ENCODE measurements at places on chromosomes 5 and 9.

DNA sequence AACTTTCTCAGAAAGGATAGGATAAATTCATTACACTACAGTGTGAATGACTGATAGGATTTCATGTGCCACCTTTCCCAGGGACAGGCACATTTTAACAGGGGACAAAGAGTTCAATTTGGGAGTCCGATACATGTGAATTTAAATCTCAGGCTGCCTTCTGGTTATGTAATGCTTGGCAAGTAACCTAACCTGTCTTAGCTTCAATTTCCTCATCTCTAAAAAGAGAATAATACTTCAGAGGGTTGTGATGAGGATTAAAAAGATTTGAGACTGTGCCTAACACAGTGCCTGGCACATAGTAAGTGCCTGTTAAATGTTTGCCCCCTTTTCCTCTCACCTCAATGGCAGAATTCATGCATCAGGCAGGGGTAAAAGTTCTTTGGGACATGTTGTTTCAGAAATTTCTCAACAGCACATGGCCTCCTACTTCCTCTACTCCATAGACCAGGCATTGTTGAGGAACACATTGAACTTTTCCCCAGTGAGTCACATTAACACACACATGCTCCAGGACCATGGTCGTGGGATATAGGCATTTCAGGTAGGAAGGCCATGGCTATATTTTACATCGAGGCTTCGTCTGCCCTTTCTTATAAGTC is 94.6 kb upstream of the EGFLAM start:
- no peak for DNase-seq

- no peak for DNase-seq
Measured at GRCh38 chr5:174329738-174330137, 284.2 kb downstream of the NSG2 start.

DNA sequence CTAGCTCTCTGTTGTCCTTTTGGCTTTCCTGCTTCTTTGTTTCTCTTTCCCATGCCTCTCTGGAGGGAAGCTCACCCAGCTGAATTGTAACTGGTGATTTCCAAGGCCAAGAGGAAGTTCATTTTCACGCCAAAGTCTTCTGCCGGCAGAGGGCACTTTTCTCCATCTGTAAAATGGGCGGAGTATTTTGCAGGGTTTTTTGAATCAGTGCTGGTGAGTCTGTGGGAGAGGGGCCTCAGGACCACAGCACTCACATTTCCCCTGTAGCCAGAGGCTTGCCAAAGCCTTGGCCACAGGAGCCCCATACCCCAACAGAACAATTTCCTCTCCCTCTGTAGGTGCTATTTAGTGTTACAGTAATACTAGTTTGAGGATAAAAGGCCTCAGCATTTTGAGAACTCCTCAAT is 42.3 kb upstream of the MATR3 start:
- DNase-seq: peak; percentile 81

- DNase-seq: no peak
Measured at GRCh38 chr9:70255486-70255885, 3.3 kb upstream of the SMC5 start.

GRCh38 chr5:102622262-102622661 is 123.5 kb upstream of the SLCO6A1 start:
- no peak for DNase-seq

DNA sequence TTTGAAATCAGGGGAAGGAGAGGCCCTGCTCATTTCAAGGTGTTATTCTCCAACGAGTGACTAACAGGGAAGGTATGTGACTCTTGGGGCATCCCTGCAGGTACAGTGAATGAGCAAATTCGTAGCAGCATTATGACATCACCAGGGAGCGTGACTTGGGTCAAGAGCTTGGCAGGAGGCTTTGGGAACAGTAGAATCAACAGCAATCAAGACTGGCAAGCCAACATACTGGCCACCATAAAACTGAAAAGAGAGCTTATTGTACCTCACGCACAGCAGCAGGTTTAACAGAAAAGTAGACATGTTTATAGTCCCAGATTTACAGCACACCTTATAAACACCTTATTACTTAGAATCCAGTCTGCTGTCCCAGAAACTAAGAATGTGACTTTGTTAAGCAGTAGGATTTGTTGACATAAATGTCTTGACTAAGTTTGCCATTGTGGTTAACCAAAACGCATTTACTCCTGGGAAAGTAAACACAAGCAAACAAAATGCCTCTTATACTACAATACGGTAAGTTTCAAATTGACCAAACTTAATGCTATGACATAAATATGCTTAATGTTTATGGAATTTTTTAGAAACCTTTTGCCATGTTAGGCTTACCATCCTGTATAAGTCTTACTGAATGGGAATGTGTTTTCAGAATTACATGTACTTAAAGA is 297.8 kb downstream of the NPR3 start:
- DNase-seq: no peak

- DNase-seq: no peak
Measured at GRCh38 chr5:168778536-168778935, 199.4 kb upstream of the PANK3 start.

- peak; percentile 79 for DNase-seq
Measured at GRCh38 chr9:113963017-113963620, 87.0 kb downstream of the ZNF618 start.

GRCh38 chr9:26950521-26950920 is 3.5 kb upstream of the PLAA start:
- no peak for DNase-seq

GRCh38 chr5:96627792-96628398 is 34.3 kb upstream of the CAST start:
- peak; percentile 62 for DNase-seq

DNA sequence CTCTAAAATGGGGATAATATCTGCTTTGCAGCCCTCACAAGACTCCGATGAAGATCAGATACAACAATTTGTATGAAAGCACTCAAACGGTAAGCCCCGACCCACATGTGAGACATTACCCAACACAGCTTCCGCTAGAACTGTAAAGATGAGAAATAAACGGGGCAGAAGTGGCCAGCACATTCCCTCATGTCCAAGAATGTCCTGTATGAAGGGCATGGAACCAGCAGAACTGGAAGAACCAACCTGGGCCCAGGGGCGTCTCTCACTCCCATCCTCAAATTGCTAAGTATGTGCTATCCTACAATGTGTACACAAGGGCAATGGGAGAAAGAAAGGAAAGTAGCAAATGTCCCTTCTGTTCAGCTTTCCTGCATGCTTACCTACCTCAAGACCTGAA is 33.0 kb downstream of the CCDC125 start:
- DNase-seq: no peak

- DNase-seq: no peak
Measured at GRCh38 chr5:145479857-145480256, 355.3 kb downstream of the PRELID2 start.

DNA sequence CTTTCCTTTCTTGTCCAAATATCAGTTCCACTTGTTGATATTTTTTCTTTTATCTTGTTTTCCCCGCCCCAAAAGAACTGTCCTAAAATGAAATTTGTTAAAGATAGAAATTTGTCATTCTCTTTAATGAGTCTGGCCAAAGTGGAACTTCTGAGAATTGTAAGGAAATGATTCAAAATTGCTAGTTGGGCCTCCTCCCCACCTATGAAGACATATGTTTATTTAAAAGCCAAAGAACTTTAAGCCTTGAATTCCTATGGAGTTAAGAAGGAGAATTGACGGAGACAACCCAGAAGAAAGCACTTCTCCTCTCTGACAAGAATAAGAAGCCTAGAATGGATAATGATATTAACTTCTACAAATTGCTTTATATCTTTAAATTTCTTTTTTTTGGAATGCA is 59.1 kb upstream of the ALDH1A1 start:
- DNase-seq: no peak

GRCh38 chr5:126520593-126520953 is 74.4 kb downstream of the ALDH7A1 start:
- DNase-seq: no peak

DNA sequence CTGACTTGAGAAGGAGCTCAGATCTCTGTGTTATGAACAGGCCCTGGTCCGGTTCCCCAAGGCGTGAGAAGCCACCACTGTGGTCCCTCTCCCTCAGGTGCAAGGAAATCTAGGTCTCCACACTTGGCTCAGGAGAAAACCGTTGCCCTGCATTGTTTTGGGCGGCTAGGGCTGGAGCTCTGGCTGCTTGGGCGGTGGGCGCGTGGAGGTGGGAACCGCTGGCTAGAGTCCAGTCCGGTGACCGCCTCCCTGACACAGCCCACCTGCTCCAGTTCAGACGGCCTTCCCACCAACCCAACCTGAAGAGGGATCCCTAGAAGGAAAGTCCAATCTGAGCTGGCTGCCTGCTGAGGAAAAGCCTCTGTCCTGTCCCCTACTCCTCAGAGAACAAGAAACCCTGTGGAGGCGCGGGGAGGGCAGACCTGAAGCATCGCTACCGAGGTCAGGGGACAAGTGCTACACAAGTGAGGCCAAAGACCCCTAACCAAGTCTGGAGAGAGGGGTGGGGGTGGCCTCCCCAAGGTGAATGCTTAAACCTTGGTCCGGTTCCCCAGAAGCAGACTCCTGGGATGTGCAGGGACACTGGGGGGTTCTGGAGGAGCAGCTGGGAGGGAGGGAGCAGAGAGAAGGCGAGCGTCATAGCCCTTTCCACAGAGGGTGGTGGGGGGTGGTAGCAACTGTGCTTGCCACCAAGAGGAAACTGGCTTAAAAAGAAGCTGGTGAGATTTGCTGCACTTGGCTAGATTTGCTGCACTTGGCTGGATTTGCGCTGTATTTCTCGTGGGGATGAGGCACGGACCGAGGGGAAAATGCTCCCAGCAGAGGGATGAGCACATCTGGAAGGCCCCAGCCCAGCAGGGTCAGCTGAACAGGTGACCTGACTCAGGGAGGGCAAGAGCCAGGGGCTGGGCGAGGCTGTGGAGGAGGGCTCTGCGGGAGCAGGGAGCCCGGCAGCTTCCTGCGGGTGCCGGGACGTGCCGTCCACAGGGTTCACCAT is 65.2 kb downstream of the RAPGEF1 start:
- DNase-seq: no peak

GRCh38 chr9:81032831-81033230 is 656.5 kb downstream of the TLE1 start:
- DNase-seq: no peak

DNA sequence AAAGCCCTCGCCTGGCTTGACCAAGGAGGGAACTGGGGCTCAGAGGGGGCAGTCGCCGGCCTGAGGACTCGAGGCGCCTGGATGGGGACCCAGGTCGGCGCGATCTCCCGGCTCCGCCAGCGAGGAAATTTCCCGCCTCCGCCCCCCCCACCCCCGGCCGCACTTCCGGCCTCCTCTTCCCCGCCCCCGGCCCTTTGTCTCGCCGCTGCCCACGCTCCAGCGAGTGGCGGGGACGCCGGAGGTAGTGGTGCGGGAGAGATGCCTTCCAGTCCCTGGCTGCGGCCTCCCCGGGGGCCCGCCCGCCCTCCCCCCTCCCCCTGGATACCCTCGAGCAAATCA is 448 bp upstream of the GPRIN1 start:
- no peak for DNase-seq

- no peak for DNase-seq
Measured at GRCh38 chr5:93748875-93749397, 7.5 kb upstream of the POU5F2 start.

DNA sequence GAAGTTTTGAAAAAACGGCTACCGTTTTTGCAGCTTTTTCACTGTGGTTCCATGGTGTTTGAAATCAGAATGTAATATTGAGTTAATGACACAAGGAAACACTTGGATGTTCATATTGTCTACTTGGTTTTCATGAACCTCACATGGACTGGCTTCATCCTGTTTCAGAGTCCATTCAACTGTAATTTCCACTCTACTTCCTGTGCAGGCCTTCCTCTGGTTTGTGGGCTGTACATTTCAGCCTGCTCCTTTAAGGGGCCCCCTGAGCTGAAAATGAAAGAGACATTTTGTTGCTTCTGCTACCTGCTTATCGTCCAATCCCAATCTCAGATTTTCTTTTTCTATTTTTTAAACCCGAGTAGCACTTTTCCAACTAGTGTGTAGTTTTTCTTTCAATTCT is 41.8 kb upstream of the CDKN2B start:
- DNase-seq: peak; percentile 71

- no peak for DNase-seq
Measured at GRCh38 chr9:26437056-26437711, 455.4 kb downstream of the CAAP1 start.
